ENCODE measurements at places on chromosomes 5 and 9.

- no peak for DNase-seq
These were observed 129.5 kb downstream of the TTLL11 start for GRCh38 chr9:121963528-121963995.

DNA sequence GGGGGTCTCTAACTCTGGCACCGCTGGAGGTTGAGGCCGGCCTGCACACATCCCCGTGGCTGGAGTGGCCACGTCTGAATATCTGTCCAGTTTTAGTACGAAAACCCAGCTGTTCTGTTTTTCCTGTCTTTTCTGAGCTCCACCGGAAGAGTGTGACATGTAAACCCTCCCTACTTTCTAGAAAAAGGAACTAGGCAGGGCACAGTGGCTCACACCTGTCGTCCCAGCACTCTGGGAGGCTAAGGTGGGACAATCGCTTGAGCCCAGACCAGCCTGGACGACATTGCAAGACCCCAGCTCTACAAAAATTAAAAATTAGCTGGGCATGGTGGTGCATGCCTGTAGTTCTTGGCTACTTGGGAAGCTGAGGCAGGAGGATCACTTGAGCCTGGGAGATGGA is 8.2 kb upstream of the PHYKPL start:
- DNase-seq: no peak

DNA sequence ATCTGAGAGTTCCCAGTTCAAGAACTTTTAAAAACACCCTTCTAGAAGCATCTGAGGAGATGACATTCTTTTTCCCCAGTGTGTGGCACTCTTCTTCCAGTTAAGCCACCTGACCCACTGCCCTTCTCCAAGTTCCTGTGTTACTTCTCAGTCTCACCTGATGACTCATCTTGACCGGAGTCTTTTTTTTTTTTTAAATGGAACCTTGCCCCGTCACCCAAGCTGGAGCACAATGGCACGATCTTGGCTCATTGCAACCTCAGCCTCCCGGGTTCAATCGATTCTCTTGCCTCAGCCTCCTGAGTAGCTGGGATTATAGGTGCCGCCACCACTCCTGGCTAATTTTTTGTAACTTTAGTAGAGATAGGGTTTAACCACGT is 224.1 kb upstream of the DAB2 start:
- no peak for DNase-seq

GRCh38 chr5:109479260-109479860 is 69.6 kb upstream of the PJA2 start:
- DNase-seq: no peak

DNA sequence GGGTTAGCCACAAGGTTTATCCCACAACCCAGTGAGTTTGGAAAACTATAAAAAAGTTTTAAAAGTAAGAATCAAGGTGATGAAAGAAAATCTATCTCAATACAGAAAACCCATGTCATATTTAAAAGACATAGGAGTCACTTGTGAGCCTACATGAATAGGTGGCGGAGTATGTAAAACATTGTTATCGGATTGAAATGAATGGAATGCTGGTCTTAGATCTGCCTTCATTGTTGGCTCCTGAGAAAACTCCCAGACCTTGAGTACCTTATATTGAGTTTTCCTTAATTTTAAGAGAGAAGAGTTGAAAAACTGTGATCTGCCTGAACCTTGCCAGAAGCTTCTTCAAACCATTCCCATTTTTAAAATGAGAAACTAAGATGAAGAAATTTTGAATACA is 551.1 kb downstream of the EFNA5 start:
- DNase-seq: no peak

- DNase-seq: no peak
These were observed 3.4 kb upstream of the DCTN4 start for GRCh38 chr5:150762211-150762610.

- peak; percentile 89 for DNase-seq
These were observed 97.1 kb upstream of the SELENOP start for GRCh38 chr5:42908509-42909488.

DNA sequence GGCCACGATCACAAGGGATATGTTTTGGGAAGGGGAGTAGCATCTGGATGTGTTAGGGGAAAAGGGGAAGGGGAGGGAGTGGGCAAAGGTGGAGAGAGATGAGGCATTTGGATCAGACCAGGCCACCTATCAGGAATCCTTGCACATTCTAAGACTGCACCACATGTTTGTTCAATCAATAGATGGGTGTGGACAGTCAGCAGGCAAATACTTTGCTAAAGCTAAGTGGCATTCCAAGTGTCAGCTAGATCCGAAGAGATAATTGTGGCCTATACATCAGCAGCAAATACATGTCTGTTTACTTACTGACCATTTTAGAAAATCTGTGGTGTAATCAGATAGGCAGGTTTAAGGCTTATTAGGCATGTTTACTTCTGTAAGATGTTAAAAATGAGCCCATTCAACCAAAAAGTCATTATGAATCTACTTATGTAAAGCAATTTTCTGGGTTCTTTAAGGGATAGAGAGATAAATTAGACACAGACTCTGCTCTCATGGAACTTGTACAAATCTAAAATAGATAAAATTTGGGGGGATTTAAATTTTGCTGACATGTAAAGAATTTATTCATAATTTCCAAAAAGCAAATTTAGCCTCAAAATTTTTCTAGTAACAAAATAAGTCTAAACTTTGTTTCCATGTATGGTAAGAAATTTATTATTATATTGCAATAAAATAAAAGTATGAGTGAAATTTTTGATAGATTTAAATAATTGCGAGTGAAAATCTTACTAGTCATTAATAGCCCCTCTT is 107.3 kb downstream of the SNCAIP start:
- no peak for DNase-seq

DNA sequence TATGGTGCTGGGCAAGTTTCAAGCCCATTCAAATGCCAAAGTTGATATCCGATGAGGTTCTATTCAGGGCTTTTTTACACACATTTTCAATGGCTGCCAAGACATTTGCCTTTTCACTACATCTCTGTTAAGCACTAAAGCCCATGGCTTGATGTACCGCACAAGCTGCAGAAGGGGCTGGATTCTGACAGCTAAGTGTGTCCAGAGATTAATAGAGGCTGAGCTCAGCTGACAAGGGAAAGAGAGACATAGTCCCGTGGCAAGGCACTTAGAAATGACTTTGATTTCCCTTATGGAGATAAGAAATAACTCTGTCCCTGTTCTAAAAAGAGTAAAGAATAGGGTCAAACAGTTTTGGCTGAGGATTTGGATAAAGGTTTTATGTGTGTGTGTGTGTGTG is 198.6 kb downstream of the DMRT2 start:
- no peak for DNase-seq

Data from nephron progenitor cell (in vitro differentiated cells).